AG04450 (cell line): ENCODE measurements at places on chromosomes 11 and 22. TPM values are rescaled to one million over a fixed set of nuclear protein-coding genes. Genes with fewer than 3 reads are reported as not detected.

CCND1 gene
- 249 and 276 TPM in 2 replicates for polyA plus RNA-seq

SCGB1D2 gene
- polyA plus RNA-seq, result not detected in 2 replicates

- no peak for DNase-seq
These were observed 483.6 kb downstream of the MN1 start for GRCh38 chr22:27317971-27318428.

- DNase-seq, result no peak
These were observed 30.6 kb downstream of the RSF1 start for GRCh38 chr11:77789731-77790476.

DNA sequence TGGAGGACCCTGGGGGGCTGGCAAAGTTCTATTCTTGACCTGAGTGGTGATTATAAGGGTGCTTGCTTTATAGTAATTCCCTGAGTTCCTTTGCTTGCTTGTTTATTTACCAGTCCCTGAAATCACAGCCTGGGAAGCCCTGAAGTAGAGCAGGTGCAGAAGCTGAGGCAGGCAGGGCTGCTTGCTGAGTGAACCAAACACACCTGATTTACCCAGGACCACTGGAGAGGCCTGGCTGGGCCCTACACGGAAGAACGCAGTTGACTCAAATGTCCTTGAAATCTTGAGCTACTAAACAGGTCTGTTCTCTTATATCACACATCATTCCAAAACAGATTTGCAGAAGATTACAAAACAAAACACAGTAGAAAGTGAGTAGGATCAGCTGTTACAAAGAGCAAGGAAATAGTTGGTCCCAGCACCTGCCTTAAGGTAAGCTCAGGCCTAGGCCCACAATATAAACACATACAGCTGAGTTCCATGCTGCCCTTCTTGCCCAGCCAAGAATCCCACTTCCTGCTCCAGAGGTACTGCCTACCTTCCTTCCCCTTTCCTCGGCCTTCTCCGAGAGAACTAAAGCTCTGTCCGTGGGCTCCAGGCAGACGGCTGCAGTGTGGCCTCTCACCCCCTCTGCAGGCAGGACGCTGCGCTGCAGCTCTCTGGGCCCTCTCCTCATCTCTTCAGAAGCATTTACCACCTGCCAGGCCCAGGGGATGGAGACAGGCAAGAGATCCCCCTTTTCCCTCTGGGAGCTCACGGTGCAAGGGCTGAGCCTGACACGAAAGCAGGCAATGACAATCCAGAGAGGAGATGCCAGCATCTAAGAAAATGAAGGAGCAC lies 46.1 kb upstream of the SCUBE2 start:
- DNase-seq, result peak; percentile 41

- DNase-seq, result no peak
These were observed 9.8 kb downstream of the ARRB1 start for GRCh38 chr11:75341612-75342011.

- no peak for DNase-seq
These were observed 13.2 kb downstream of the CRTAM start for GRCh38 chr11:122851366-122851966.

- DNase-seq, result no peak
These were observed 24.9 kb downstream of the CDKN1C start for GRCh38 chr11:2860636-2861035.

- DNase-seq, result no peak
These were observed 186.0 kb upstream of the ANO5 start for GRCh38 chr11:22006901-22007300.
